ENCODE measurements at places on chromosomes 16 and 17.

DNA sequence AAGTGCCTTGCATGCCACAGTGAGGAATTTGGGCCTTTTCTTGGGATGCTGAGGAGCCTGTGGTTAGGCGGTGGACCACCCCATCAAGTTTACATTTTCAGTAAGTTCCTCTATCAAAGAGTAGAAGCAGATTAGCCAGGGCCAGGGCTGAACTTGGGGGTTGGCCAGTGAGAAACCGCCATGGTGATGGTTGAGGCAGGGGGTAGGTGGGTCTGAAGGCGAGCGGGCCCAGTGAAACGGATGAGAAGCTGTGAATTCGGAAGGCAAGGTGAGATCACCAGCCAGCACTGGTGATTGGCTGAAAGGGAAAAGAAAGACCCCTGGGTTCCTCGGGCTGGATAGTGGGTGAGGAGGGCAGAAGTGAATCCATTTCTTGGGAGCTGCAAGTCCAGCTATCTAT lies 311.4 kb downstream of the CBLN1 start:
- DNase-seq: no peak

DNA sequence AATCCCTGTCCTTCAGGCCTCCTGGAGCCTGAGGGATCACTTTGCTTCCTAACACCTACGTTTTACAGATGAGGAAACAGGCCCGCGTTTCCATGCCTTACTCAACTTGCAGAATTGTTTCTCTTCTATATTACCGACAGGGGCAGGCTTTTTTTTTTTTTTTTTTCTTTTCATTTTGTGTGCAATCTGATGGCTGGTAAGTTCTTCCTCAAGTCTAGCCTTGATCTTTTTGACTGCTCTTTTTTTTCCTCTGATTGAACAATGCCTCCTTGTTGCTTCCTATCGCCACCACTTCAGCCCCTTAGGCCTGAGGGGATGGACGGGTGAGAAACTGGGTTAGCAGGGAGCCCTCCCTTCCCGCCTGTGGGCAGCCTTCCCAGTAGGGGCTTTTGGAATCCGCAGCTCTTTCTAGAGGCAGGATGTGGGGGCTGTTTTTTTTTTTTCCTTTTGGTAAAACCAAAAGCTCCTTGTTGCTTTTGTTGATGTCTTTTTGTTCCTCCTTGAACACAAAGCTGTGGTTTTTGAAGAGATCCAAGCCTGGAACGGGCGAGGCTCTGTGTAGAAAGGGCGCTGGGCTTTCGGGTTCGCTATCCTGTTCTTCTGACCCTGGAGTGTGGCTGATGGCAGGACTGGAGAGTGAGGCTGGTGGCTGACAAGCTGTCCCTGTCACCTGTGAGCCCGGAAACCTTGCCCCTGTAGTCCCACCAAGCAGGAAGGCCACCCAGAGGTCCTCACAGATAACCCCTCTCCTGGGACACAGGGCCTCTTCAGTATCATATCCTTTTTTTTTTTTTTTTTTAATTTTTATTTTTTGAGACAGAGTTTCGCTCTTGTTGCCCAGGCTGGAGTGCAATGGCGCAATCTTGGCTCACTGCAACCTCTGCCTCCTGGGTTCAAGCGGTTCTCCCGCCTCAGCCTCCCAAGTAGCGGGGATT lies 14.0 kb downstream of the LASP1 start:
- no peak for DNase-seq

GRCh38 chr16:57903656-57904055 lies 67.3 kb downstream of the CNGB1 start:
- DNase-seq: no peak

GRCh38 chr16:72997141-72997542 lies 50.8 kb downstream of the ZFHX3 start:
- no peak for DNase-seq

GRCh38 chr16:69768666-69769065 lies 6.5 kb downstream of the WWP2 start:
- DNase-seq: no peak

DNA sequence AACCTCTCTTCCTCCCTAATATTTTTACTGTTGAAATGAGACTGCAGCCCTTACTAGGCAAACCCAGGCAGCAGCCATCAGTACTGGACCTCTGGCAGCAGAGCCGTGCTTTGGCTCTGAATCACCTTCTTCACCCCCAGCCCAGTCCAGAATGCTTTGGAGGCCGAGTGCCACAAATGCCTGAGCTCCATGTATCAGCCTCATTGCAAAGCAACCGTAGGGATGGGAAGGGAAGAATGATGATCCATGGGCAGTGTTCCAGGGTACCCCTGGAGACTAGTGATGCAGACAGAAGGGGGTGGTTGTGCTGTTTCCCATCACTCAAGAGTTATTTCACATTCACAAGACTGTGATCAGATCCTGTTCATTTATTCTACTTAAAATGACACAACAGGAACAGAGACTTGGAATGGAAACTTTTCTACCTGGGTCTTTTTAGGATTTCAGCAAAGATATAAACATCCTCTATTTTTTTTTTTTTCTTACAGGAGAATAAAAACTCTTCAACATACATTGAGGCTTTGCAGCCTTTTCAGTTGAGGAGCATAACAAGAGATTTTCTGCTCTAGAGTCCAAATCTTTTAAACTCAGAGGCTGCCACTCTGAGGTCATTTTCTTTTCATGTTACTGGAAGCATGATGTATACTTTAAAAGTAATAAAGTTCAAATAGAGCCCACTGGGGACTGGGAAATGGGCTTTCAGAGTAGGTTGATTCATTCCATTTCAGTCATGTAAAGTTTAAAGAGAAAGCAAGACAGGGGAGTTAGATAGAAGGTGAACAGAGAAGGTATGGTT lies 138.3 kb downstream of the KCNJ2 start:
- DNase-seq: no peak

- DNase-seq: no peak
Observed at GRCh38 chr16:86306011-86306644, 204.2 kb upstream of the FOXF1 start.

DNA sequence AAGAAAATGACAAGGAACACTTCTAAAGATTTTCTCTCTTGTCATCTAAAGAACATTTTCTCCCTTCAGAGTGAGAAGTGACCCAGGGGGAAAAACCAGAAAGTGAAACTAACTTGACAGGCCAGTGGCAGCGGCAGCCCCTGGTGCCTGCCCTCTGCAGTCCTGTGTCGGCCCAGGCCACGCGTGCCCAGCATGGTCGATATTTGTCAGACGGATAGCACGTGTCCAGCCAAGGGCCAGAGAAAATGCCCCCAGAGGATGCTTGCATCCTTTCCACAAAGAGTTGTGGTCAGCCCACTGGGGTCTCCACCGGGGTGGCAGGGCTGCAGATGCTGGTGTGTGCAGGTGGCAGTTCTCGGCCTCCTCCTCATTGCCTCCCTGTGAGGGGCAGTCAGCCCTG lies 176.6 kb downstream of the RAB11FIP4 start:
- no peak for DNase-seq

- DNase-seq: no peak
Observed at GRCh38 chr16:86625029-86625428, 46.7 kb downstream of the FOXL1 start.

- DNase-seq: no peak
Observed at GRCh38 chr16:7452090-7452489, 119.4 kb downstream of the RBFOX1 start.

DNA sequence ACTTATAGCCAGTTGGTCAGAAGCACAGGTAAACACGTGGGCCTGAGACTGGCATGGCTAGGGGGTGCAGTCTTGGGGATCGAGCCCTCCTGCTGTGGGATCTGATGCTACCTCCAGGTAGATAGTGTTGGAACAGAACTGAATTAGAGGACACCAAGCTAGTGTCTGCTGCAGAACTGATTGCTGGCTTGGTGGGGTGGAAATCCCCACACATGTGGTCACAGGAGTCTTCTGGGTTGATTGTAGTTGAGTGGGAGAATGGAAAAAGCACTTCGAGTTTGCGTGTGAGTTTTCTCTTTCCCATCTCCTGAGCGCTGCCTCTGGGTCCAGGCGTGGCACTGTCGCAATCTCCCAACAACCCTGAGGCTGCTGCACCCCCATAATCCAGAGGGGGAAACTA lies 8.0 kb upstream of the SPATA32 start:
- no peak for DNase-seq

DNA sequence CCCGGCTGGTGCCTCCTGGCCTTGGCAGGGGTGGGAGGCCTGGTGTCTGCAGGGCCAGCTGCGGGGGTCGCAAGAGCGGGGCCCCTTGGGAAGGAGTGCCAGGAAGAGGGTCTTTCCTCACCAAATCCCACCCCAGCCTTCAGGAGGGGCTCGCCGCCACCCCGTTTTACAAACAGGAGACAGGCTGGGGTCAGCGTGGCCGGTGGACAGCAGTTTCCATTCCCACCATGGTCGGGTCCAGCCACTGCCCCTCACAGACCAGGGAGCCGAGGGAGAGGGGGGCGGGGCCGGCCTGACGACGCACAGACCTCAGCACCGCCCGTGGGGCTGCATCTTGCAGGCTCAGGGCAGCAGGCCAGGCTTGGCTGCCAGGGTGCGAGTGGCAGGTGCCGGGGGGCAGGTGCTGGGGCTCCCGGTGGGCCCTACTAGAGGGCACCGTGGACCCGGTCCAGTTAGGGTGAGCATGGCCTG lies 7.6 kb downstream of the CBFA2T3 start:
- DNase-seq: no peak

DNA sequence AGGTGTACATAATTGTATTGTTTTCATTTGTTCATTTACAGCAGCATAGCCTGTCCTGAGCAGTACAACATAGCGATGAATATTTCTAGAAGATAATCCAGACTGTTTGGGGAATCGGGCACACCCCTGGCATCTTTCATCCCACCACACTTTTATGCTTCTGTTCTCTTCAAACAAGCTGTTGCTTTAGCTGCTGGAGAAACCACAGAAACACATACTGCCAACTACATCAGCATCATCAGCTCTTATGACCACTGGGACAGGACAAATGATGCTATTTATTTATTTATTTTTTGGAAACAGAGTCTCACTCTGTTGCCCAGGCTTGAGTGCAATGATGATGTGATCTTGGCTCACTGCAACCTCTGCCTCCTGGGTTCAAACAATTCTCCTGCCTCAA lies 22.6 kb upstream of the HAPSTR1 start:
- DNase-seq: no peak

- no peak for DNase-seq
Observed at GRCh38 chr17:68939195-68939594, 16.0 kb downstream of the ABCA8 start.

DNA sequence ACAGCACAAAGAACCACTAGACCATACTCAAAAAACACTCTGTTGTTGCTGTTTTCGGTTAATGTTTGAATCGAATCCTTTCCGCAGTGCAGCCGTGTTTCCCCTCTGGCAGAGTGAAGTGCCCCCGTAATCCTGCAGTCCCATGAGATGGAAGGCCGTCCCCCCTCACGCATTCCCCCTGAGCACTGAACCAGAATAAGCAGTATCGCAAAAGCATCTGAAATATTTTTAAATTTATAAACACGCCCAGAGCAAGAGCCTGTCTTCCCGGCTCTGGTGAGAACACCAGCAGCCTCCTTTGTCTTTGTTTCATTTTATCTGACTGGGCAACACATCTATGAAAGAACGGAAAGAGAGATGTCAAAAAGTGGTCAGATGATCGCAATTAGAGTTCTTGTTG lies 121.0 kb upstream of the ADAMTS18 start:
- no peak for DNase-seq

GRCh38 chr16:73997971-73998370 lies 298.6 kb upstream of the PSMD7 start:
- no peak for DNase-seq

- peak; percentile 24 for DNase-seq
Observed at GRCh38 chr17:46191322-46192188, 1.7 kb downstream of the KANSL1 start.
